ENCODE measurements at places on chromosomes 11 and 22. TPM values are rescaled to one million over a fixed set of nuclear protein-coding genes. Genes with fewer than 3 reads are reported as not detected.

Gene KDM4E
- not detected for total RNA-seq

Gene SLC5A4
- total RNA-seq, result not detected

Gene ARHGAP32
- total RNA-seq, result 4.8 TPM

Gene GSTT2B
- total RNA-seq, result not detected

Gene OR6A2
- not detected for total RNA-seq

Gene RASL10A
- total RNA-seq, result 0.37 TPM

Gene OR4D5
- total RNA-seq, result not detected

GRCh38 chr11:4050138-4050537 is 44.5 kb upstream of the RRM1 start:
- H3K27me3 ChIP-seq, result no peaks in the 10 kb centered on the region
- no peak overlapping the region for H3K4me3 ChIP-seq
- DNase-seq, result no peak

DNA sequence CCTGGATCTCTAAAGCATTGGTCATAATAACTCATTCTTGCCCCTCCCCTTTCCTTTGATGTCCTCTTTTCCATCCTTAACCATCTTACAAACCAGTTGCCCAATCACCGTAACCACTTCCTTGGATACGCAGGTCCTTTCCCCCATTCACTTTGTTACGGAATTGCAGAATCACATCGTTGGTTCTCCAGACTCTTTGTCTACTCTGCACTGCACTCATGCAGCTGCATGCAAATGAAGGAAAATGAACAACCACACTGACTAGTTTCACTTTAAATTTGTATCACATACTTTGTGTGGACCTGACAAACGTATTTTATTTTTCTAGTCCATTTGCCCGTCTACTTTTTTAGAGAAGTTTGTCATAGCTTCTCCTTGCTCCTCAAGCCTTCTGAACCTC is 69.9 kb downstream of the SLC5A12 start:
- H3K27me3 ChIP-seq, result no peaks in the 10 kb centered on the region
- no peaks in the 10 kb centered on the region for H3K36me3 ChIP-seq
- H3K4me1 ChIP-seq, result peaks cover 2% of the 10 kb centered on the region
- H3K27ac ChIP-seq, result no peak overlapping the region
- H3K4me3 ChIP-seq, result no peak overlapping the region

DNA sequence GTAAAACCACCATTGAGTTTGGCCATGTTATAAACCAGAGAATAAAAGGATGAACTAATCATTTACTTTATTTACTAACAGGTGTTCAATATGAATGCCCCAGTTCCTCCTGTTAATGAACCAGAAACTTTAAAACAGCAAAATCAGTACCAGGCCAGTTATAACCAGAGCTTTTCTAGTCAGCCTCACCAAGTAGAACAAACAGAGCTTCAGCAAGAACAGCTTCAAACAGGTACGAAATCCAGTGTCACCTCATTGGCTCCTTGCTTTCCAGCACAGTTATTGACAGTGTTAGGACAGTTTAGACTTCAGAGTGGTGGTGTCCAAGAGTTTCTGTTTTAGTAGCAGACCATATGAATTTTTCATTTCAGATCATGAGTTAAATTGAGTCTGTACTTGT is 13.6 kb upstream of the NAT10 start:
- peaks cover 59% of the 10 kb centered on the region for H3K36me3 ChIP-seq
- H3K4me3 ChIP-seq, result no peak overlapping the region
- DNase-seq, result no peak
- no peaks in the 10 kb centered on the region for H3K27me3 ChIP-seq
- peaks cover 3% of the 10 kb centered on the region for H3K4me1 ChIP-seq

DNA sequence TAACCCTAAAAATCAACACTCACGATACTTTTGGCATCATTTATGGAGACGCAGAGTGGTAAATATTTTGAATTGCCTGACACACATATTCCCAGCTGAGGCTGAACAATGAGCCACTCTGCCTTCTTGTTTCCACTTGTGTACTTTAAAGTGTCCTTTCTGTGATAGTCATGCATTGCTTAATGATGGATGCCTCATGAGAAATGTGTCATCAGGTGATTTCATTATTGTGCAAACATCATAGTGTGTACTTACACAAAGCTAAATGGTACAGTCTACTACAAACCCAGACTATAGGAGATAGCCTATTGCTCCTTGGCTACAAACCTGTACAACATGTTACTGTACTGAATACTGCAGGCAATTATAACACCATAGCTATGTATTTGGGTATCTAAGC is 44.2 kb downstream of the MRE11 start:
- H3K4me3 ChIP-seq, result no peak overlapping the region
- H3K27me3 ChIP-seq, result no peaks in the 10 kb centered on the region
- no peak overlapping the region for H3K27ac ChIP-seq
- H3K36me3 ChIP-seq, result peaks cover 14% of the 10 kb centered on the region

GRCh38 chr11:107496011-107496410 is 38.4 kb upstream of the CWF19L2 start:
- no peak for DNase-seq
- no peak overlapping the region for H3K4me3 ChIP-seq
- H3K36me3 ChIP-seq, result no peaks in the 10 kb centered on the region
- H3K4me1 ChIP-seq, result no peaks in the 10 kb centered on the region

- no peak overlapping the region for H3K27ac ChIP-seq
- H3K36me3 ChIP-seq, result no peaks in the 10 kb centered on the region
- H3K4me3 ChIP-seq, result no peak overlapping the region
Observed at GRCh38 chr22:22976033-22976922, 88.7 kb downstream of the IGLL5 start.
